ENCODE measurements at places on chromosomes 3 and 15. TPM values are rescaled to one million over a fixed set of nuclear protein-coding genes. Genes with fewer than 3 reads are reported as not detected.

CLDN1 gene
- 41.4 TPM for total RNA-seq

ISG20 gene
- total RNA-seq, result 8.4 TPM

WNT7A gene
- not detected for total RNA-seq

SUSD5 gene
- total RNA-seq, result 25.5 TPM

SAMMSON gene
- not detected for total RNA-seq

TMEM108 gene
- total RNA-seq, result 3.7 TPM

Data from osteocyte (in vitro differentiated cells).